ENCODE measurements at places on chromosomes 5 and 9. TPM values are rescaled to one million over a fixed set of nuclear protein-coding genes. Genes with fewer than 3 reads are reported as not detected.
A peak's percentile ranks its signal among the peaks of the same experiment; 100 is the strongest.

The ST8SIA4 gene
- total RNA-seq = 0.92 TPM

The KIF24 gene
- total RNA-seq = 6.7 TPM

The AJM1 gene
- total RNA-seq = 0.42 TPM

The TTC16 gene
- total RNA-seq = not detected

The SLC6A3 gene
- total RNA-seq = not detected

The BARHL1 gene
- total RNA-seq = not detected

The OLFM1 gene
- 0.07 TPM for total RNA-seq

GRCh38 chr5:126884269-126884819, 107.4 kb downstream of the LMNB1 start:
- DNase-seq = peak; percentile 90

- no peak for DNase-seq
These were observed 52.1 kb downstream of the TLE1 start for GRCh38 chr9:81637276-81637675.

DNA sequence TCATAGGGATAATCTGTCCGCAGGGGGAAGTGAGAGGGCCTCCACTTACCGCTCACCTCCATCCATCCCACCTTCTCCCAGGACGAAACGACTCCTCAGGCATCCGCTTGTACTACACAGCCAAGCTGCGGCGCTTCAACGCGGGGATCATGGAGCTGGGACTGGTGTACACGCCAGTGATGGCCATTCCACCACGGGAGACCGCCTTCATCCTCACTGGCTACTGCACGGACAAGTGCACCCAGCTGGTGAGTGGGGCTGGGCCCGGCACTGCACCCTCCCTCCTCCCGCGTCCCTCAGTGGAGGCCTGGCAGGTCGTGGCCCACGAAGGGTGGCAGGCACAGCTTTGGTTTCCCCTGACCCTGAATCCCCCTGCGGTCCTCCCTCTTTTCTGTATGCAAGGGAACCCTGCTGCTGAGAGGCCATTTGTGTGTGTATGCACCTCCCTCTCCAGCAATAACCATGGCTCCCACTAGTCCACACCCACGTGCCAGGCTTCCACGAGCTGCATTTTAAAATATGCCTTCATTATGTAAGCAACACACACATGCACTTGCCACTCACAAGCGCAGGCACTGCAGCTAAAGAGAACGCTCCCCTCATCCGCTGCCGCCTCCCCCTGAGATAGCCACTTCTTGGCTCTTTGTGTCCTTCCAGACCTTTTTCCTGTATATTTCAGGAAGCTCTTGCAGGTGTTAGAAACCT, 11.8 kb downstream of the DBH start:
- DNase-seq = no peak

- no peak for DNase-seq
These were observed 202.8 kb upstream of the MRPS30 start for GRCh38 chr5:44605926-44606325.

DNA sequence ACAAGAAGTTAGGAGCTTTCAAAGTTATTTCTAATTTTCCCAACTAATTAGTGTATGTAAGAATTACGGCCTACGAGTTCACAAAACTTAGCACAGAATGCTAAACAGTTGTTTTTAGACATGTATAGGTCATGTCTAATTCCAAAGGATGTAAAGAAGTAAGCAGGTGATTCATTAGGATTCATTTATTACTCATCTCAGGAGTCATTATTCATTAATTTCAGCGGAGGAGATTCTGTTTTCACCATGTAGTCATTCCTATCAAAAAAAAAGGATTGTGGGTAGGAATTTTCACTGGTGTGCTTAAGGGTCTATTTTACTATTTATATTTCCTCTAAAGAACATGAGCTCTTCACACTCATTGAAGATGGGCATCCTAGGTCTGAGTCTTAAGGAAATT, 532.2 kb downstream of the ACTL7B start:
- peak; percentile 84 for DNase-seq

GRCh38 chr5:132265336-132266030, 8.0 kb downstream of the PDLIM4 start:
- DNase-seq = peak; percentile 90

DNA sequence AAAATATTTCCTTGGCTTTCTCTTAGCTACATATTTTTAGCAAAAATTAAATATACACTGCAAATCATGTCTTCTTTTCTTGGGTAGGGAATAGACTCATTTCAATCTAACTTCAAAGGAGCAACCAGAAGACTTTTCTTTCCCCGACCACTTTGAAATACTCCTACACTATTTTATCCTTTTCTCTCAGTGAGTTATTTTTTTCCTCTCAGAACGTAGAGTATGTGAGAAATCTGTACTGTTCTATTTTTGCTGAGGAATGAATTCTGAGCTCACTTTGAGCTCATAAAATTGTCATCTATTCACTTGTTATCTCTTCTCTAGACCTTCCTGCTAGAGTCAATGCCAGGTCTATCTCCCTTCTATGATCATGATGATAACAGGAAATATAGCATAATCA, 22.2 kb upstream of the DAPK1 start:
- DNase-seq = no peak

DNA sequence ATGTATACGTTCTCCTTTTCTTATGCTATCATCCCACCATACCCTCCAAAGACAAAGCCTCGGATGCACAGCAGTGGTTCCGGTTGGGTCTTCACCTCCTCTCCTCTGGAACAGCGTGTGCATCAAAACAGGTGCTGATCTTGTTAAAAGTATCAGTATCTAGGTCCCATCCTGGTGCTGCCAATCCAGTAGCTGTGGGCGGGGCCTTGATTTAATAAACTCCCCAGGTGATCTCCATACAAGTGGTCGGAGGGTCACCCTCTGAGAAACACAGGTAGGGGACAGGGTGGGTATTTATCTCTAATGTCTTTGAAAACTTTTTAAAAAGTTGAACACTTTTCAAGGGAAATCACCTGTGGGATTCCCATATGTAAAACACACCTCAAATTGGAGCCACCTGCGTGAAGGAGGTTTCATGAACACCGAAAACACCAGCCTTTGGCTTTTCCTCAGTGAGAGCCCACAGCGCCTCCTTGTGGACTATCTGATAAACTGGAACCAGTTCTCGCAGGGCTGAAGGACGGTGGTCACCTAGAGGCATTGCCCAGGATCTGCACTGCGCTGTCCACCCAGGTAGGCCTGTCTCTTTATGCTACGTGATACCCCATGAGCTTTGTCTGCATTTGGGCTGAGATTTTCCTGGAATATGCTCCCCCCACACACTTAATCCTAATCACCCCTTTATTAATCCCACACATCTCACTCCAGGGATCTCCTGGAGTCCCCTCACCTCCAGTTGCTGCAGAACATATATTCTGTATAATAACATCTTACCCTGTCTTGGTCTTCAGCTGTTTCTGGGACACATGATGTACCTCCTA, 80.5 kb upstream of the EPB41L4B start:
- DNase-seq = peak; percentile 38

GRCh38 chr5:35859101-35859661, 2.5 kb downstream of the IL7R start:
- DNase-seq = no peak

- DNase-seq = no peak
These were observed 68.1 kb downstream of the UBE2R2 start for GRCh38 chr9:33884856-33885701.
